Effector memory CD8-positive, alpha-beta T cell (primary cell): ENCODE measurements at places on chromosomes 11 and 22.

- DNase-seq, result peak; percentile 42
Observed at GRCh38 chr11:4626207-4627099, 10.8 kb upstream of the OR51D1 start.

DNA sequence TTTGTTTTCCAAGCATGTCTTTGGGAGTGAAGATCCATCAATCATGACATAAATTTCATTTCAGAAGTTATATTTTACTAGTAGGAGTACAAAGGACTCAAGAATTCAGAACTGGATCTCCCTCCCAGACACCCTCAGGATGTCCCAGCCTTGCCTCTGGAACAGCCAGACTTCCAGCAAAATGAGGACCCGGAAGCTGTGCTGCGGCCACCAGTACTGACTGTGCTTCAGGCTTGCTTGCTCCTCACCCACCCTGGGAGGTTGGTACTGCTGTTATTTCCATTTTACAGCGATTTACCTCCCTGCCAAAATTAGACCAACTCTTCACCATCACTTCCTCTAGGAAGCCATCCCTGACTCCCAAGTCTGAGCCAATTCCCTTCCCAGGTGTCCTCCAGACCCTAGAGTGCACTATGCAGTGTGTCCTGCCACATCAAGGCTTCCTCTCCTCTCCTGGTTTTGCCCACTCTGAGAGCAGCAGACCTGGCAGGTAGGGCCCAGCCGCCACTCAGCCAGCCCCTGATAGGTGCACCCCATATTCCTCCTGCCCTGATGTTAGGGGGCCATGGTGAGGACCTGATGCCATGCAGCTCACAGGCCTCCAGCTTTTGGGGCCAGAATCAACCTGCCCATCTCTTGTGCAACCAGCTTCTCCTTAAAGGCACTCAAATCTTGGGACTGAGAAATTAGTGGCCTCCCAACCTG is 47.3 kb upstream of the WNT7B start:
- DNase-seq, result no peak

DNA sequence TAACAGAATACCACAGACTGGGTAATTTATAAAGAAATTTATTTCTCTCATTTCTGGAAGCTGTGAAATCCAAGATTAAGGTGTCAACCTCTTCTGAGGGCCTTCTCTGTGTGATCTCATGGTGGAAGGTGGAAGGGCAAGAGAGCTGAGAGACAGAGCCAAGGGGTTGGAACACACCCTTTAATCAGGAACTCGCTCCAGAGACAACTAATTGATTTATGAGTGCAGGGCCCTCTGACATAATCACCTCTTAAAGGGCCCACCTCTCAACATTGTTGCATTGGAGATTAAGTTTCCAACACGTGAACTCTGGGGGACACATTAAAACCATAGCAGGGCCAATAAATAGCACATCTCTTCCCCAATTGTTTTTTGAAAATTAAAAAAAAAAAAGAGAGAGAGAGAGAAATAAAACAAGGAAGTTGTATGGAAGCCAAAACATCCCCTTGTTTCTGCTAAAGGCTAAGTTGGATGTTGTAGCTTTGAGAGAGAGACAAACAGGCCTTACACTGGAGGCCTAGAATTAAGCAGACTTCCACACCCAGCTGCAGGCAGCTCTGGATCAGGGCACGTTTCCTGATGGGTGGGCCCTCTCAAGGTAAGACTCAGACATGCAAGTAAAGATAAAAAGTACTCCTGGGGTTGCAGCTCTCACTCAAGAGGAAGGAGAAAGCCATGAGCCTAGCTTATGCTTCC is 64.1 kb upstream of the BIRC3 start:
- no peak for DNase-seq

- no peak for DNase-seq
Observed at GRCh38 chr11:46639197-46639839, 22.0 kb downstream of the ATG13 start.

- DNase-seq, result no peak
Observed at GRCh38 chr22:44870021-44870420, 117.6 kb downstream of the ARHGAP8 start.

- no peak for DNase-seq
Observed at GRCh38 chr22:30196880-30197336, 49.7 kb downstream of the LIF start.

GRCh38 chr11:77113382-77114088 is 10.9 kb downstream of the OMP start:
- DNase-seq, result no peak

DNA sequence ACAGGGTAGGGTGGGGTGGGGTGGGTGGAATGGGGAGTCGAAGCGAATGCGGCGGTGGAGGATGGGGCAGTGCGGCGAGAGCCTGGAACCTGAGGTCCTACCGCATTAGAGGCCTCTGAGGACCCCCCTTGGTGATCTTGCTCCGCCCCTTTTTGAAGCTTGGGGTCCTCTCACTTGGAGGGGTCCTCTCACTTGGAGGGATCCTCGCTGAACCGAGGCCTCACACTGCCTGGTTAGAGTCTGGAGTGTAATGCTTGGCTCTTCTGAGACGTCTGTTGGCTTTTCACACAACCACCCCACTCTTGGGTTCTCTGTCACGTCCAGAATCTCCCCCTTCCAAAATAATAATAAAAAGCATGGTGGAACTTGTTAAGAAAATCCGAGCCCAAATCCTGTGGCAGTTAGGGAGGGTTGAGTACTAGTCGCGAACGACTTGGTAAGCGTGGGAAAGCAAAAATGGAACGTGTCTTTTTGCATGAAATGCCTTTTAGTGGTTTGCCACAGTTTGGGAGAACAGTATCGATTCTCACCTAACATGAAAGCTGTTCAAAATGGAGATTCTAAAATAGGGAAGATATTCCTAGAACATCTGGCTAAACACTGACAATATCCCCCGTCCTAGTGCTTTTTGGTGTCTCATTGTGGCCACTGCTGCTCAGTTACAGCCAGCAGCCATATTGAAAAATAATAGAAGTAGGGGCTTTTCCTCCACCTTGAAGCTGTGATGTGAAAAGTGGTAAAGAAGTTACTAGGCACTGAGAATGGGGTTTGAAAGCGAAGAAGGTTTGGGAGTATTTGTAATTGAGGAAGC is 822 bp downstream of the RBX1 start:
- no peak for DNase-seq

DNA sequence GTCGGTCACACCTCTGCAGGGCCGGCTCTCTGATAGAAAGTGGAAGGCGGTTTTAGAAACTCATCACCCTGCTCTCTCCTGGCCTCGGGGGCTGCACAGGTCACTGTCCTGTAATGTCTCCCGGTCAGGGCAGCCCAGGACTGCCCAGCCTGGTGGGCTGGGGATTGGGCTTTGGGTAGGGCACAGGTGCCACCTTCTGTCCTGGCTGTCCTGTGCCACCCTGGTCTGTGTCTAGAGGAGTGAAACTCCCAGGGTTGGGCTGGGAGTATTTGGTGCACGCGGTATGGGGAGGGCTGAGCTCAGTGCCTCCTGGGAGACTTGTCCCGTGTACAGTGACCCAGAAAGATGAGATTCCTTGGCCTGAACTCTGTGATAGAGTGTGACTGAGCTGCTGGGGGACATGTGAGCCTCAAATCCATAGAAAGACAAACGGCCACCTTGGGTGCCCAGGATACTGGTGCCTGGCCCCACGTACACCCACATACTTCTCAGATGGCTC is 17.8 kb downstream of the SART1 start:
- DNase-seq, result no peak

- no peak for DNase-seq
Observed at GRCh38 chr22:22397875-22398524, 110.5 kb downstream of the ZNF280B start.

DNA sequence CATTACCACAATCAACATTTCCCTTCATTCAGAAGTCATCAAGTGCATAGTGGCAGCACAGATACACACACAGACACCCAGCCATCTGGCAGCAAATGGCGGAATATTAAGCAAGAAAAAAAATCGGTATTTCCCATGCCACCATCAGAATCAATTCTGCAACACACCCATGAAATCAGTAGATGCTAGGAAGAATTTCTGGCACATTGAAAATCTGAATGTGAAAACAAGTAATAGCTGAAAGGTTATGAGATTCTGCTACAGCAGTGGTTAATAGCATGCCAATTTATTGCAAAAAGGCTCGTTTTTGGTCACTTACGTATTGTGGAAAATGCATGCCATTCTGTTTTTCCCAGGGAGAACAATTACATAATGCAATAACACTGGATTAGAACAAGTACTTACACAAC is 91.1 kb downstream of the PICALM start:
- DNase-seq, result no peak

DNA sequence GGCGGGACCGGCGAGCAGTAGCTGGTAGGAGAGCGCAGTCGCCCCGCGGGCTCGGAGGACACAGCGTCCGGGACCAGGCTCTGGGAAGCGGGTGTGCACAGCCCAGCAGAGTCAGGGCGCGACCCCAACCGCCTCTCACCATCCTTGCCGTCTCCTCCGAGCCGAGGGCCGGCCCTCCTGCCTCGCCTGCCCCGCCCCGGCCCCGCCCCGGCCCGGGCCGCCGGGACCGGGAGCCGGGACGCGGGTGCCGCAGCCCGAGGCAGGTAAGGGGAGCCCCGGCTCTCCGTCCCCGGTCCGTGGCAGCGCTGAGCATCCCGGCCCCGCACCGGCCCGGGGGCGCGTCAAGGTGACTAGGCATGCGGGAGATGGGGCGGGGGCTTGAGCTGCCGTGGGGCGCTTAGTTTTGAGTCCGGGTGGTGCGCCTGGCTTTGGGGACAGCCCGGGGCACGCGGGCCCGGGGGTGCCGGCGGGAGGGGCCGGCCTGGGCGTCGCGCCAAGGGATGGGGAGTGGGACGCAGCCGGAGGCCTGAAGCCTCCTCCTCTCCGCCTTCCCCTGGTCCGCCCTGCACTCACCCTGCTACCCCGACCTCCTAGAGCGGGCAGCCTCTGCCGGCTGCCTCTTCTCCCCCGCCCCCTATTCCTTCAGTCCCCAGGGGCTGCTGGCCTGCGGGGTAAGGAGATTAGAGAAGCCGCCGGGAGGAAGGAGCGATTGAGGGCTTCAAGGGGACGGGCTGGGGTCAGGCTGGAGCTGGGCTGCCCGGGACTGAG is at the start of gene ABCG4:
ABCG4 (plus strand) TSS at position 35 of the 768 bp plus-strand sequence. CDS start 914 bp downstream, outside the sequence.
- DNase-seq, result no peak

DNA sequence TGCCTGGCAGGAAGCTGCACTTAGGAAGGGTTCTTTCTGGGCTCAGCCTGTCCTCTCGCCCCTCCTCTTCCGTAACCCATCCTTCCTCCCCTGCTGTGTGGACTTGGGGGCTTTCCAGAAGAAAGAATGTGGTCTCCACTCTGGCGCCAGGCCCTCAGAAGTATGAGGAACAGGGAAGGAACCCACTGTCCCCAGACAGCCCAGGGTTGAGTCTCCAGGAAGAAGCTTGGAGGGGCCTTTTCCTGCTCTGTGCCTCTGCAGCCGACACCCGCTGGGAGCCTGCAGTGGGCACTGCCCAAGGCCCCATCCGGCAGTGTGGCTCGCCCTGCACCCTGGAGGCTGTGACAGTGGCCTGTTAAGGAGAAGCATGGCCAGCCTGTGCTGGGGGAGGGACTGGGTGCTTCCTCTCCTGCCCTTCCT is 112.6 kb downstream of the ST3GAL4 start:
- DNase-seq, result no peak

- no peak for DNase-seq
Observed at GRCh38 chr11:66684635-66685034, 6.9 kb upstream of the RBM4B start.

GRCh38 chr11:83709434-83709833 is 423.3 kb upstream of the CCDC90B start:
- DNase-seq, result no peak

- no peak for DNase-seq
Observed at GRCh38 chr11:117520201-117520600, 192.5 kb downstream of the CEP164 start.

DNA sequence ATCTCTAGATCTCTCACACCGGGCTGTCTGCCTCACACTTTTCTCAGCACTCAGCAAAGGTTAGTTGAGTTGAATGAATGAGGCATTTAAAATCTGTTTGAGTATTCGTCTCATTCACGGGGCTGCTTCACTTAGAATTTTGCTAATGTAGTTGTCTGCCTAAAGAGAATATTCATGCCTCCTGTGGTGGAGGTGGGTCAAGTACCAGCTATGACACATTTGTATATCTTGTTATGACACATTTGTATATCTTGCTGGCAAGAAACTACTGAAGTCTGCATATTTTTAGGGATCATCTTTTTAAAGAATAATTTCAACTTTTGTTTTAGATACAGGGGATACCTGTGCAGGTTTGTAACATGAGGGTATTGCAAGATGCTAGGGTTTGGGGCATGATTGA is 43.1 kb downstream of the LDLRAD3 start:
- DNase-seq, result no peak

DNA sequence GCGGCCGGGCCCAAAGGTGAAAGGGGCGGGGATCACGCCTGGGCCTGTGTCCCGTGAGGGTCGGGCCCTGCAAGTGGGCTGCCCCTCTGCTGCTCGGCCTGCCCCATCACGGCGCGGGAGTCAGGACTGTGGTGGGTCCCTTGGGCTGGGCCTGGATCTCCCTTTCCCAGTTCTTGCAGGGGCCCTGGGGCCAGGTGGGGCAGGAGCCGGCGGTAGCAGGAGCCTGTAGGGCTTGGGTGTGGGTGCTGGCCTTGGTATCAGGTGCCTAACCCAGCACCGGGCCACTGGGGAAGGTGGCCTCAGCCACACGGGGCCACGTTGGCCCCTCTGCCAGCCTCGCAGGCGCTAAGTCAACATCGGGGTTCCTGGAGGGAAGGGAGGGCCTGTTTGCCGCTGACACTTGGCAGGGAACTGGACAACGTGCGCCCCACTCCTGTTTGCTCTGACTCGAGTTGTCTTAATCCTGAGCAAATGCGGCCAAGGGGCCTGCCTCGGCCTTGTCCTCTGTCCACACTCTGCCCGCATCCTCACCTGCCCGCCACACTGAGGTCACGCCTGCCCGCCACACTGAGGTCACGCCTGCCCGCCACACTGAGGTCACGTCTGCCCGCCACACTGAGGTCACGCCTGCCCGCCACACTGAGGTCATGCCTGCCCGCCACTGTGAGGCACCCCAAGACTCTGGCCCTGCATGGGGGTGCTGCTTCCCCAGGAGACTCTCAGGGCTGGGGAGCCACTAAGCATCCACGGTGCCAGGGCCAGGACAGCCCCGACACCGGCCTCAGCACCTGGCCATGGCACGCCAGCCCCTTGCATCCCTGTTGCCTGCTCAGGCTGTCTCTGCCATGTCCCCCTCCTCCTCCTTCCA is 14.2 kb upstream of the MUC5B start:
- no peak for DNase-seq

DNA sequence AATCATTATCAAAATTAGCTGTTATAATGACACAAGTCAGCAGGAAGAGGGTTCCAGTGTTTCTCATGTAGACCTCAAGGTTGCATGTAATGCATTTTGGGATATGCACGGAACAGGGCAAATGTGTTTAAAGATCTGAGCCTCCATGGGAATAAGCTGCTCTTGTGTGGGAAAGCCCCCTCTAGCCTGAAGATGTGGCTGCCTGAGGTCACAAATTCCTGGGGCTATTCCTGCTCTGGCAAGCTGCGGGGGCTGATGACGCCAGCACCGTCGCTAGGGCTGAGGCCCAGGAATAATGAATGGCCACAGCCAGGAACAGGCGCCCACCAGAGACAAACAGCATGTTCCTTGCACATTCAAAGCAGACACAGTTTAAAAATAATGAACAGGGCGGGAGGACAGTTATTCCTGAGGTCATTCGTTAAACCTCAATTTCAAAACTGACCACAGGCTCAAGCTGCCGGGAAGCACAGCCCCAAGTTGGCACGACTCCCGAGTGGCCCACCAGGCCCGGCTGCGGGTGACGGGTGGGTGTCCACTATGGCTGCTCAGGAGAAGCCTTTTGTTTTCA is 11.7 kb downstream of the OSBPL5 start:
- no peak for DNase-seq

GRCh38 chr22:45999379-45999971 is 22.5 kb upstream of the WNT7B start:
- DNase-seq, result no peak

- DNase-seq, result no peak
Observed at GRCh38 chr11:36487619-36488018, 22.5 kb downstream of the TRAF6 start.

- no peak for DNase-seq
Observed at GRCh38 chr11:17613983-17614382, 66.9 kb downstream of the OTOG start.
